Colonic mucosa (tissue), 4 donors: ENCODE measurements at places on chromosomes 5 and 9. TPM values are rescaled to one million over a fixed set of nuclear protein-coding genes. Genes with fewer than 3 reads are reported as not detected.

DNA sequence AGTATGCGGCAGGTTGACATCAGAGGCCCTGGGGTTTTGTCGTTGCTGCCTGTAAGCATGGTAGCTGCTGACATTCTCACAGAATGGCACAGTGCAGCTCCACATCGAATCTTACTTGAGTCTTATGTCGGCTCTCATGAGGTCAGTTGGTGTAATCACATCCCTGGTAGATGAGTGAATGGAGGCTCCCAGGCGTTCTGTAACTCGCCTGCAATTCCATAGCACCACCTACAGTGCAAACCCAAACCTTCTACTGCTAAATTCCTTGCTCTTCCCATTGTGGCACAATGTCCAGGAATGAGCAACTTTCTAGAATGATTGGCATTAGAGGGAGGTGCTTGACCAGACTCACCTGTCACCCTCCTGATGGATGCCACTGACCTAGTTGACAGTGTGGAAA is 578.4 kb downstream of the CCDC171 start:
- DNase-seq: no peak

DNA sequence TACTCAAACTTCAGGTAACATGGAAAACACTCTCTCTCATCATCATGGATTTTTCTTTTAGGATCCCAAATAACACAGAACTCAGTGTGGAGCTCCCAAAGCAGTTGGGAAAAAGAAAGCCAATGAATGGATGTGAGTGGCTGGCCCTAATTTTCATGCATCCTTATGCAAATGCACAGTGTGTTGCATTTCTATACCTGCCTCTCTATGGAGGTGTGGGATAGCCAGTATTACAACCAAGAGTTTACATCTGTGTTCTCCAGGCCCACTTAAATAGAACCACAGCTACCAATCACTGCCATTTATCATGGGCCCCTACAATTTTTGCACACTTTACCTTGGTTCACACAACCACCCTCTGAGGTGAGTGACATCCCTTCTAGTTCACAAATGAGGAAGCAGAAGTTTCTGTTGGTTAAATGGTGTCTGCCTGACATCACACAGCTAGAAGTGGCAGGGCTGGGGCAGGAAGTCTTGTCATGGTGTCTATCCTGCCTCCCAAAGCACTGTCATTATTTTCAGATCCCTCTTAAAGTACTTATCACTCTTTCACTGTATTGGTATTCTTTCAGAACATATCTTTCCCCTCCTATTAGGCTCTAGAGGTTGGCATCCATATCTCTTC is 17.3 kb downstream of the MAMDC2 start:
- DNase-seq: no peak

DNA sequence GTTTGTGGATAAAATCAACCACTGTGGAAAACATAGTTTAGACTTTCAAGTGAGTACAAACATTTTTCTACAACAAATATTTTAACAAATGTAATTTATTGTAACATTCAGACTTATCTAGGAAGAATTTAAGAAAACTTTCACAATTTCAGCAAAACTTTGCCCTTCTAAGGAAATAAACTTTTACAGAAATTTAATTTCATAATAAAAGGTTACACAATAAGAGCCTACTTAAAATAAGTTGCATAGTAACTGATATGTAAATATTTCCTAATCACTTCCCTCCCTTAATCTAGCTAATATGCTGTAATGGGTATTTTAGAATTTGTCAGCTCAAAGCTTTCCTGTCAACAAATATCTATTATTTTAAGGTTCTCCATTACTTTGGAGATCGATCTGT is 1899.9 kb downstream of the MAT2B start:
- no peak for DNase-seq

DNA sequence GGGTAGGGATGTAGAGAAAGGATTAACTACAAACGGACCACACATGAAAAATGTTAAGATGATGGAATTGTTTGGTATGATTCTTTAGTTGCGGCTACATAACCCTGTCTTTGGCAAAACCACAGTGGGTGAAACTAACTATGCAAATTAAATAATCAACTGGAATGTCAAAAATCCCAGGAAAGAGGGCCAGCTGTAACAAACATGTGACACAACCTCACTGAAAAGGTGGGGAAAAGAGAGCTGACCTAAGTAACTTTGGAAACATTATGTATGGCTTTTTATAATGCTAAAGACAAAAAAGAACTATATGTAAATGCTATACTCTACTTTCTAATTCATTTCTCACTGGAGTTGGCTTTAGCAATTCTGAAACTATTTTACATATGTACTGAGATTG is 252.0 kb downstream of the MRPS30 start:
- no peak for DNase-seq

GRCh38 chr9:114894609-114895433 is 35.6 kb downstream of the TNFSF8 start:
- no peak for DNase-seq

The PCDHGC3 gene
- total RNA-seq: 13.1 TPM
